ENCODE measurements at places on chromosomes 1 and 21.

- no peak for DNase-seq
These were observed 52.9 kb downstream of the KCNC4 start for GRCh38 chr1:110262846-110263631.

DNA sequence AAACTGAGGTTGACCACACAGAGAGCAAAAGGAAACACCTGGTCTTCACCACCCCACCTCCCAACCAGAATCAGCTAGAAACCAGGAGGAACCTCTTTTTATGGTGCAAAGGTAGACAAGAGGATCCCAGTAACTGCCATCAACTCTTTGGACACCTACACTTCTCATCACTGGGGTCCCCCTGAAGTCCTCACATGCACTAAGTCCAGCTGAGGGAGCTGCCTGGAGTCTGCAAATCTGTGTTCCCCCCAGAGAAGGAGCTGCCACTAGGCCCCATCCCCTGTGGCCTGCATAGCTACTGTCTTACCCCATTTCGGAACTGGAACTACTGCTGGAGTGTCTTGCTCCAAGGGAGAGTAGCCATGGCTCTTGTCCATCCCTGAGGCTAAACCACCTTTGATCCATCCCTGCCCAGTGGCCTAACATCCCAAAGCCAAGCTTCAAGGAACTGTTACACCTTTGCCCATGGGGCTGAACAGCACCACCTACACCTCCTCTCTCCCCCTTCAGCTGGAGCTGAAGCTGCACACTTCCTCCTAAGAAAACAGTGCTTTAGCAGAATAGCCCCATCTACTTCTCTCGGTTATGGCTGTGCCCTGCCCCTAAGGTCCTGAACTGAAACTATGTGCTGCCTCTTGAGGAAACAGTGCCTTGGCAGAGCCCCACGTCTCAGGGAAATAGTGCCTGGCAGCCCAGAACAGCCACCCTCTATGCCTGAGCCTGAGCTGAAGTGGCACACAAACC is 85.4 kb upstream of the CD53 start:
- no peak for DNase-seq

GRCh38 chr1:36982709-36983108 is 51.6 kb downstream of the GRIK3 start:
- no peak for DNase-seq

- DNase-seq: no peak
These were observed 20.1 kb upstream of the NKAIN1 start for GRCh38 chr1:31259746-31260145.

DNA sequence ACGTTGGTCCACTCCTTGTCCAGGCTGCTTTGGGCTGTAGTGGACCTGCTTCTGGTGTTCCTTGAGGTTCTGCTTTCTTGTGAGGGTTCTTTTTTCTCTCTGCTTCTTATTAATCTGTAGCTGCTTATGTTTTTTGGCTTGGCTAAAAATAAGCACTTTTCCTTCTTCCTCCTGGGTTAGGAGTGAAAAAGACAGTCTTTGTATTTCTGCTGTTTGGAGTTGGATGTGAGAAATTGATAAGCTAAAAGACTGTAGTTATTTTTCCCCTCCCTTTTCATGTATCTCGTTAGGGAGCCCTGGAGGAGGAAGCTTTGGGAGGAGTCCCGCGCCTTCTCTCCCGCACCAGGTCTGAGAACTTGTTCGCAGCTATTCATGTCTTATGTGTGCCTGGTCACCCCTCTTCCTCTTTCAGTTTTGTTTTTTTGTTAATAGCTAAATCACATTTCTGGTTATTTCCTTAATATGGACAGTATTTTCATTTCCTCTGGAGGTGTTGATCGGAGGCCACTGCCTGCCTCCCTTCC is 79.0 kb downstream of the GALNT2 start:
- DNase-seq: no peak

GRCh38 chr1:200039849-200040474 is 12.5 kb downstream of the NR5A2 start:
- DNase-seq: no peak

DNA sequence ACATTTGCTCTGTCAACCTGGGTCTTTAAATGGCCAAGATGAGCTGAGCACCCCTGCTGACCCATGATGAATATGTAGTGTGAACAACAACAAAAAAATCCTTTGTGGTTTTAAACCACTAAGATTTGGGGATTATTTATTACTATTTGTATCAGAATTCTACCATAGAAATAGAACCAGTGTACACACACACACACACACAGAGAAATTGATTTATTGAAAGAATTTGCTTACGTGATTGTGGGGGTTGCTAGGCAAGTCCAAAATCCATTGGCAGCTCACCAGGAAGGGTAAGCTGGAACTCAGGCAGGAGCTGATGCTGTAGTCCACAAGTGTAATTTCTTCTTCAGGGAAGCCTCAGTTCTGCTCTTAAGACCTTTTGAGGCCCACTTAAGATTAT is 82.5 kb upstream of the MAP1LC3C start:
- DNase-seq: no peak

GRCh38 chr1:15475752-15476314 is at the start of gene CELA2B:
TSS of gene CELA2B (plus strand) at chr1:15476104. CDS start at chr1:15476126, 22 bp downstream.
- DNase-seq: no peak

DNA sequence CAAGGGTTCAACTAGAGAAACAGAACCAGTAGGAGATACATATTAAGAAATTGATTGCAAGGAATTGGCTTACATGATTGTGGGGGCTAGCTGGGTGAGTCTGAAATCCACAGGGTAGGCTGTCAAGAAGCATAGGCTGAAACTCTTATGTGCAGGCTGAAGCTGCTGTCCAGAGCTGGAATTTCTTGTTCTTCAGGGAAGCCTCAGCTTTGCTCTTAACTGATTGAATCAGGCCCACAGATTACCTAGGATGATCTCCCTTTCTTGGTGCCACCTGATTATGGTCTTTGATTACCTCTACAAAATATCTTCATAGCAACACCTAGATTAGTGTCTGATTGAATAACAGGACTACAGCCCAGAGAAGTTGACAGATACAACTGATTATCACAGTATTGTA is 22.5 kb upstream of the FRRS1 start:
- DNase-seq: no peak

DNA sequence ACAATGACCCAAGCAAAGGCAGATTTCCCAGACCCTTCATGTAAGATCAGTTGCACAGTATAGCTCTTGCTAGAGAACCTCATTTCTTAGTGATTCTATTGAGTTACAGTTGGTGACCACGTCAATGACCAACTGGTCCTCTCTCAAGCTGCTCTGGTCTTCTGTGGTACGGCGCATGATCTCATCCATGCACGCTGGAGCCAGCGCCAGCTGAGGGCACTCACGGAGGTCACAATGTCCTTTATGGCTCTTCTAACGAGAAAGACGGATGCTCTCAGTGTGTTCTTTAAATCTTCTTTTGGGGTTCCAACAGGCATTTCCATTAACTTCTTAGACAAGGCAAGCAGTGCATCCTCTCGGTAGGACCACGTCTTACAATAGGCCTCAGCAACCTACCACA is 22.3 kb downstream of the CEP104 start:
- DNase-seq: no peak

DNA sequence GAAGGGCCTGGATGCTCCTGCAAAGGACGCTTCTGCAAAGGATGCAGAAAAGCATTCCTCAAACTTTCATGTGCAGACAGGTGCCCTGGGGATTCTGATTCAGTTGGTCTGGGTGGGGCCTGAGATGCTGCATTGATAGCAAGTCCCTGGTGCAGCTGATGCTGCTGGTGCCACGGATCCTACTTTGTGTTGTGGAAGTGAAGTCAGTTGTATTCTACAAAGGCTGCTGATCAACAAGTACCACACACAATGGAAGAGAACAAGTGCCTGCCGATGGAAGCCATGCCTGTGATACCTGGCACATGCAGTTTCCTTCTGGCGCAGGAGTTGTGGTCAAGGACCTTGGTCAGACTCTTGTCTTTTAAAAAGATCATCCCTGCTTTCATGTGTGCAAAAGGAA is 478.8 kb downstream of the CAMTA1 start:
- no peak for DNase-seq

DNA sequence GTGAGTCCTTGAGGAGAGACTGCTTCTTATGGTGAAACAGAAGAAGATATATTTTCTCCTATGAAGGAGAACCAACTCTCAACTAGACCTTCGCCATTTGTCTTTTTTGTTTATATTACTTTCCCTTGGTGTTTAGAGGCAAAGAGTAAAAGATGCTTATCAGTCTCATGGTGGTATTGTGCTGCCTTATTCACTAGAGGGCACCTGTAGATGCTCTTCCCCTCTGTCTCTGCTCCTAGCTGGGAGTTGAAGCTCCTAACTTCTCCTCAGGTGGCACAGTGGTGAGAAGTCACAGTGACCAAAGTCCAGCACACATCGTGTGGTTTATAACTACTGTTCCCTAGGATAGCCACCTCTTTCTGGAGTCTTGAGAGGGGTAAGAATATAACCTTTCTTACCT is 1359.6 kb downstream of the PLA2G4A start:
- no peak for DNase-seq

DNA sequence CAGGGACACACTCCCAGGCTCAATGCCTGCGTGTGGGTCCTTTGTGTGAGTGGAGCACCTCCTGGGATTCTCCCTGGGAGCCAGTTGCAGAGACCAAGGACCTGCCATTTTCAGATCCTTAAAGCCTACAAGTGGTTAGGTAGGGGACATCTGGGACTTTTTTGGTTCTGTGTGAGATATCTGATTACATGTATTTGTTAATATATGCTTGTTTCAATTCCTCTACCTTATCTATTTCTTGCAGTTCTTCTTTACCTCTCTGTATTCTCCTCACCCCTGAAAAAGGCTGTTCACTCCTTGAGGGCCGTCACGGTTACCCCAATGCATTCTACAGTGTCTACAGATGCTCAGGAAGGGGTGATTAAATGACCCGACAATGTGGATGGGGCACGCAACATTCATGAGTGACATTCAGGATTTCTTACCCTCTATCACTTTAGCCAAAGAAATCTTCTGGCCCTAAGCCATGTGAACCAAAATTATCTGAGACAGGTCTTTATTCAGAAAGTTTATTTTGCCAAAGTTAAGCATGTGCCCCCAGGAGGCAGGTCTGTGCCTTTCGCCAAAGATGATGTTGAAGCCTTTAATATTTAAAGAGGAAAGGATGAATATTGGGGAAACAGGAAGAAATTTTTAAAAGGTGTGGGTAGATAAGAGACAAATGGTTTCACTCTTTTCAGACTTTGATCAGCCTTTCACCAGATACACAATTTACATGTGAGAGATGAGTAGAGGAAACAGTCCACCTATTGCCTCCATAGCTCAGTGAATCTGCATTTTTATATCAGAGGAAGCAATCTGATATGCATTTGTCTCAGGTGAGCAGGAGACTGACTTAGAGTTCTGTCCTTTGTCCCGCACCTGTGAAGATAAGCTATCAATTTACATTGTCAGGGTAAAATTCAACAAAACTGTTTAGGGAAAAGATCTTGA is 44.6 kb upstream of the MPZL1 start:
- no peak for DNase-seq

GRCh38 chr21:18244671-18245463 is at the start of gene CHODL:
TSS of gene CHODL (plus strand) at chr21:18244833. CDS start at chr21:18245224, 391 bp downstream.
- no peak for DNase-seq

DNA sequence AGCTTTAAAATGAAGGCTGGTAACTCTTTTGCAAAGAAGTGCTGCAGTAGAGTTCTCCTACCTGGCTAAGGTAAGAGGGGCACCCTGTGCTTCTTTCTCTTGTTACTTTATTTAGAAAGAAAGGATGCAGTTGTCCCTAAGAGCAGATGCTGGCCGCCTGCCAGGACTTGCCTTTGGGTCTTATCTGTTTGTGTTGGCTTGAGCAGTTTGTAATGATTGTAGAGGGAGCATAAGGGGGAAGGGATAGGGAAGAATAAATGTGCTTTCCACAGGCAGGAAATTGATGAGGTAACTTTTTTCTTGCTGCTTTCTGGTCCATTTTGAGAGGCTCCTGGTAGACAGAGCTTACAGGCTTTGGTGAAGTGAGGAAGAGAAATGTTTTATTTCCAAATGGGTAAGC is 229.6 kb downstream of the HHAT start:
- no peak for DNase-seq

- DNase-seq: no peak
These were observed 1.2 kb downstream of the EPHB2 start for GRCh38 chr1:22711591-22712501.

DNA sequence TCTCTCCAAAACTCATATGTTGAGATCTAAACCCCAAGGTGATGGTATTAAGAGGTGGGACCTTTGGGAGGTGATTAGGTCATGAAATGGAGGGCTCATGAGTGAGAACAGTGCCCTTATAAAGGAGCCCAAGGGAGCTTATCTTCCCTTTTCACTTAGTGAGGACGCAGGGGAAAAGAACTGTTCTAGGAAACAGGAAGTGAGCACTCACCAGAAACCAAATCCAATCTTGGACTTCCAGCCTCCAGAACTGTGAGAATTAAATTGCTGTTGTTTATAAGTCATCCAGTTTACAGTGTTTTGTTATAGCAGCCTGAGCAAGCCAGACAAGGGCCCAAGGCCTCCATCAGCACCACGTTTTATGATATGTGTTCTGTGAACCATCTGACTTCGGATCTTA is 60.3 kb upstream of the LRRC8D start:
- no peak for DNase-seq

GRCh38 chr1:157870490-157870889 is 28.9 kb upstream of the CD5L start:
- DNase-seq: no peak

DNA sequence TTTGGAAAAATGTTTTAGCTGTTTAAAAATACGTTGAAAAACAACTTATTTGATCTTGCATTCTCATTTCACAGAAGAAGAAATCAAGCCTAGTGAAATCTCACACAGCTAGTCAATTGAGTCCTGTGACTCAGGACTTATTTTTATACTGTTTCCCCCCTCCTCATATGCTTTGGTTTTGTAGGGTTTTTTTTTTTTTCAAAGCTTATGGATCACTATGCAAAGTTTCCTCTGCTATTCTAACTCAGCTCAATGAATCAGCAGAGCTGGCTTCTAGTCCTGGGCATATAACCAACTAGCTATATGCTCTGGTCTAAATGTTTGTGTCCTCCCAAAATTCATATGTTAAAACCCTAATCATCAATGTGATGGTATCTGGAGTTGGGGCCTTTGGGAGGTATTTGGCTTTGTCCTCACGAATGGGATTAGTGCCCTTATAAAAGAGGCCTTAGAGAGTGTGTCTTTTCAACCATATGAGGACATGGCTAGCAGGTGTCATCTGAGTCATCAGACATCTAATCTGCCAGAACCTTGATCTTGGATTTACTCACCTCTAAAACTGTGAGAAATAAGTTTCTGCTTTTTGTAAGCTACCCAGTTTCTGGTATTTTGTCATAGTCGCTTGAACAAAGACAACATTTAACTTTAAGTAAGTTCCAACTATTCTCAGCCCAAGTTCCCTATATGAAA is 317.2 kb upstream of the C1orf87 start:
- DNase-seq: no peak

DNA sequence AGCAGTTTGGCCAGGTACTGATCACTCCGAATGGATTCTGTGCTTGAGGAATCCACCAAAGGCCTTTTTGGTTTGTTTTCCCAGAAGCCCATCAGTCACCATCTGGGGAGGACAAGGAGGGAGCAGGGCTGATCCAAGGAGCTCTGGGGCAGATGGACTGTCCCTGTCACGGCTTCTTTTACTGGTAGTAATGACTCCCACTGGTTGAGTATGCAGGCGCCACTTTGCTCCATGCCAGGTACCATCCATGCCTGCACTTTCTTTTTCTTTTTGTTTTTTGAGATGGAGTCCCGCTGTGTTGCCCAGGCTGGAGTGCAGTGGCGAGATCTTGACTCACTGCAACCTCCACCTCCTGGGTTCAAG is 101.7 kb downstream of the UBIAD1 start:
- DNase-seq: no peak

GRCh38 chr1:153752571-153753195 is 22.5 kb upstream of the SLC27A3 start:
- DNase-seq: no peak

- DNase-seq: no peak
These were observed 100.8 kb upstream of the IFFO2 start for GRCh38 chr1:19057182-19057779.
